ENCODE measurements at places on chromosomes 1 and 21. TPM values are rescaled to one million over a fixed set of nuclear protein-coding genes. Genes with fewer than 3 reads are reported as not detected.

DNA sequence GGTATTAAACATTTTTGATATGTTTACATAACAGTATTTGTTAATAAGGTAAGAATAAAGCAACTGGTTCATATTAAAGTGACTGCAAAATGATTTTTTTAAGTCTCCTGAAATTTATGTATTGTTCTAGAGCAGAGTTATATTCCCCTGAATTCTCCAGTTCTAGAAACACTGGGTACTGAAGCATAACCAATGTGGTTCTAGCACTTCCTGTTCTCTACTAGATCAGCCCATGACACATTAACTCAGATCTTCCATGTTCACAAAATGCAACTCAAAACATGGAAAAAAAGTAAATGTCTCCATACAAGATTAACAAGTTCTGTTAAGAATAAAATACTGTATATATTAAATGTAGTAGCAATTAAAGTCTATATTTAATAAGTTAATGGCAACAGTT lies 3.9 kb downstream of the NEGR1 start:
- H3K4me3 ChIP-seq, result no peak overlapping the region
- DNase-seq, result no peak
- H3K27me3 ChIP-seq, result no peaks in the 10 kb centered on the region
- no peaks in the 10 kb centered on the region for H3K36me3 ChIP-seq

Gene DMBX1
- not detected for polyA plus RNA-seq

GRCh38 chr1:16393570-16394521 lies 26.8 kb downstream of the SZRD1 start:
- H3K27me3 ChIP-seq, result no peaks in the 10 kb centered on the region
- H3K4me1 ChIP-seq, result peaks cover 16% of the 10 kb centered on the region
- no peak for DNase-seq
- H3K4me3 ChIP-seq, result no peak overlapping the region
- peaks cover 54% of the 10 kb centered on the region for H3K36me3 ChIP-seq

DNA sequence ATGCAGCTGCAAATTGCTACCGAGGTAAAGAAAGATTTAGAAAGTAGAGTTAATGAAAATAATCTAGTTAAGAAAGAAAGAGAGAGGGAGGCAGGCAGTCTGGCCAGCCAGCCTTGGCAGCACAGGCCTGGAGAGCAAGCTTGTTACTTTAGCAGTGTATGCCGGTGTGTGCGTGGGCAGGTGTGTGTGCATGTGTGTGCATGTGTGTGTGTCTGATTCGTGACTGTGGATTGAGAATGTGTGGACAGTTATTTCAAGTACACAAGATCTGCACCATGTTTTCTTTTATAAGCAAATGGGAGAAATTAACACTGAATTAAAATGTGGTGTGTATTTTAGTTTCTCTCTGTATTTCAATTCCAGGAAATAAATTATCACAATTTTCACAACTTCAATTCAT lies 211.6 kb downstream of the DSCAM start:
- no peak overlapping the region for H3K4me3 ChIP-seq
- no peak overlapping the region for H3K27ac ChIP-seq
- H3K4me1 ChIP-seq, result no peaks in the 10 kb centered on the region

GRCh38 chr1:52641307-52641706 lies 8.3 kb downstream of the SHISAL2A start:
- H3K4me1 ChIP-seq, result peaks cover 24% of the 10 kb centered on the region
- no peak overlapping the region for H3K4me3 ChIP-seq
- DNase-seq, result peak; percentile 11
- H3K27ac ChIP-seq, result no peak overlapping the region
- H3K36me3 ChIP-seq, result no peaks in the 10 kb centered on the region

Gene S100B
- polyA plus RNA-seq, result 1.4 TPM

DNA sequence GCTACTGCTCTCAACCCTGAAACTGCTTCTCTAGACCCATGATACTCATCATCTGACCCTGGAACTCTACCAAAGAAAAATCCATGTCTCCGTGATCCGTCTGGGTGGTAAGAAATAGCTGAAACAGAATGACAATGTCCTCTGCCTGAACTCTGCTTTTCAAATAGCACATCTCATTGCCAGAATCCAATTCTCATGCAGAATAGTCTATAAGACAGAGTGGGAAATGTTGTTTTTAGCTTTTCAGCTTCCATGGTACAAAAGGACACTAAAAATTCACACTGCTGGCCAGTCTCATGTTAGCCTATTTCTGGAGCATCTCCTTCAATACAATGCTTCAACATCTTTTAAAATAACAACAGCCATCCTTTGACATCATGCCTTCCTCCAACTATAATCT lies 1355.8 kb upstream of the PRMT6 start:
- no peaks in the 10 kb centered on the region for H3K27me3 ChIP-seq
- no peak for DNase-seq
- H3K4me3 ChIP-seq, result no peak overlapping the region
- H3K4me1 ChIP-seq, result no peaks in the 10 kb centered on the region
- H3K27ac ChIP-seq, result no peak overlapping the region

DNA sequence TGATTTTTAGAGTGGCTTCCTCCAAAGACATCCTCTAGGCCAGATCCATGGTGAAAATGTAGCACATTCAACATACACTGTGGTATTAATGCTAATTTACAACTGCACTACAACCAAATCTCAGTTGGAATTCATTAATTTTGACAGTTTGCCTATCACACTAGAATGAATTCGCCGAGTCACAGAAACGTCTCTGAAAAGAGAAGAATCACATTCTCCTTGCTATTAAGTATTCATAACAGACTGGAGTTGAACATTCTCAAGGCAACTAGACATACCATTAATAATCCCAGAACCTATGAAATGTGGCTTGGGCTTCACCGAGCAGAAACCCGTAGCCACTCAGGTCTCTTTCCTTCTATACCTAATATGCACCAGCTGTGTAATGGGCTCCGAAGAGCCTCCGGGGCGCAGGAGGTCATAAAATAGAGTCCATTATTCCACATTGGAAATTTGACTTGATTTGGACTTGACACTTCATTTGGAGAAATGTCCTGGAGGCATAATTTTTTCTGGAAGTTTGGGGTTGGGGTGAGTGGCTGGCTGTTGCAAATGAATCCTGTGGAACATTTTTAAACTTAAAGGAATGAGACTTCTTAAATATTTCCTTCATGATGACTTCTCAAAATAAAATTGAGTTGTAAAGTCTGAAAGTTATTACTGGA lies 117.1 kb downstream of the DSCAM start:
- no peak overlapping the region for H3K27ac ChIP-seq
- H3K4me3 ChIP-seq, result no peak overlapping the region
- no peaks in the 10 kb centered on the region for H3K4me1 ChIP-seq
- no peak for DNase-seq

GRCh38 chr21:29298348-29299045 lies at the start of gene BACH1:
Gene BACH1, plus strand, starts transcription at chr21:29298922. Its CDS starts 22,359 bp downstream, at chr21:29321281.
- no peaks in the 10 kb centered on the region for H3K27me3 ChIP-seq
- peak within 1 kb of the TSS; percentile 97 for H3K4me3 ChIP-seq
- no peaks in the 10 kb centered on the region for H3K36me3 ChIP-seq
- H3K4me1 ChIP-seq, result peaks cover 81% of the 10 kb centered on the region

GRCh38 chr1:23571465-23571864 lies 12.2 kb upstream of the ID3 start:
- no peaks in the 10 kb centered on the region for H3K36me3 ChIP-seq
- DNase-seq, result no peak
- H3K4me3 ChIP-seq, result no peak overlapping the region
- H3K4me1 ChIP-seq, result peaks cover 19% of the 10 kb centered on the region
- no peak overlapping the region for H3K27ac ChIP-seq

DNA sequence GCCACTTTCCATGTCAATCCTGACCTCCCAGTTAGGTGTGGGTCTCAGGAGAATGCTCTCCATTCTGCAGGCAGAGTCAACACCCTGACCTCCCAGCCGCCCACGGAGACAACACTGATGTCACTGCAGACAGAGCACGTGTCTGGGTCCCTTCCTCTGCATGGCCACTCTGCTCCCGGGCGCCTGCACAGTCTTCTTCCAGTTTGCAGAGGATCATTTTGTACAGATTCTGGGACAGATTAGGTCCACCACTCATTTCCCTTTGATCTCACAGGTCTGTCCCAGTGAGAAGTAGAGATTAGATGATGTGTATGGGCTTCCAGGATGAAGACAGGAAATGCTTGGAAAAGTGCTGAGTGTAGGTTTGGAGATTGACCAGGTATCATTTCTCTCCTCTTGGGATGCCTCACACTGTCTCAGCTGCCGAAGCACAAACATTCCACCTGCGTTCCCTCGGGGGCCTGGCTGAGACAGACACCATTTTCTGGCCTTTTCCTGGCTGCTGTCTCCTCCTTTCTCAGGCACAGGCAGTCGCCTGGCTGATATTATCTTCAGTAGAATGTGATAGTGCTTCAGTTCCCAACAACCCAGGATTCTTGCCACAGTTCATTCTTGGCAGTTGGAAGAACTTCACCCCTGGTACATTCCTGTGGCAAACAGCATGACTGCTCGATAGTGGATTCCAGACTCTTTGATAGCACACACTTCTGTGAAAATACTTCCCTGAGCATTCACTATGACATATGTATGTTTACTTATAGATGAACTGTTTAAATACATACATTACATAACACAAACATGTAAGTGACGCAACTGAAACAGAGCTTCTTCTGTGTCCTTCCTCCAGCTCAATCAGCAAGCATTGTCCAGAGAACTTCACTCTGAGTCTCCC lies 7.9 kb downstream of the MYBPHL start:
- H3K27ac ChIP-seq, result no peak overlapping the region
- H3K4me1 ChIP-seq, result peaks cover 34% of the 10 kb centered on the region
- no peaks in the 10 kb centered on the region for H3K36me3 ChIP-seq
- DNase-seq, result no peak
- no peak overlapping the region for H3K4me3 ChIP-seq
- H3K27me3 ChIP-seq, result no peaks in the 10 kb centered on the region

DNA sequence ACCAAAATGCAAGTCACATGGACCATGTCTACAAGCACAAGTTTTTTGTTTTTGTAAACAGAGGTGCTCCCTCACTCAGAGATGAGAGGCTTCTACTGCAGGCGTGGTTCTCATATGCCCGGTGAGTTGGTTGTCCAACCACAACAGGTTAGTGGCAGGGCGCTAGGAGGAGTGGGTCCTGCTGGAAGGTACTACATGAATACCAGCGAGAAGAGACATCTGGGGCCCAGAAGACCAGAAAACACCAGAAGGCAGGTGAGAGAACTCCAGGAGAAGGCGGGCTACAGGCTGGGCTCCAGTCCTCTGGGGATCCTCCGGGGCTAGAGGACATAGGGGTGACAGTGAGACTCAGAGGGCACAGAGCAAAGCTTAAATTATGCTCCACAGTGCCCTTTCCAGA lies 366.5 kb downstream of the MATN1 start:
- no peak overlapping the region for H3K4me3 ChIP-seq
- no peaks in the 10 kb centered on the region for H3K27me3 ChIP-seq
- H3K27ac ChIP-seq, result no peak overlapping the region
- no peaks in the 10 kb centered on the region for H3K36me3 ChIP-seq
- H3K4me1 ChIP-seq, result no peaks in the 10 kb centered on the region
- no peak for DNase-seq

GRCh38 chr1:34163792-34164731 lies 968 bp downstream of the CSMD2 start:
- no peak overlapping the region for H3K4me3 ChIP-seq
- no peaks in the 10 kb centered on the region for H3K36me3 ChIP-seq
- no peaks in the 10 kb centered on the region for H3K4me1 ChIP-seq
- no peak for DNase-seq
- no peak overlapping the region for H3K27ac ChIP-seq
- peaks cover 44% of the 10 kb centered on the region for H3K27me3 ChIP-seq
